NCI-H1417 treated with DMSO at 0.1 percent for 48 hours (cell line): ENCODE measurements at places on chromosomes 2 and 18.

DNA sequence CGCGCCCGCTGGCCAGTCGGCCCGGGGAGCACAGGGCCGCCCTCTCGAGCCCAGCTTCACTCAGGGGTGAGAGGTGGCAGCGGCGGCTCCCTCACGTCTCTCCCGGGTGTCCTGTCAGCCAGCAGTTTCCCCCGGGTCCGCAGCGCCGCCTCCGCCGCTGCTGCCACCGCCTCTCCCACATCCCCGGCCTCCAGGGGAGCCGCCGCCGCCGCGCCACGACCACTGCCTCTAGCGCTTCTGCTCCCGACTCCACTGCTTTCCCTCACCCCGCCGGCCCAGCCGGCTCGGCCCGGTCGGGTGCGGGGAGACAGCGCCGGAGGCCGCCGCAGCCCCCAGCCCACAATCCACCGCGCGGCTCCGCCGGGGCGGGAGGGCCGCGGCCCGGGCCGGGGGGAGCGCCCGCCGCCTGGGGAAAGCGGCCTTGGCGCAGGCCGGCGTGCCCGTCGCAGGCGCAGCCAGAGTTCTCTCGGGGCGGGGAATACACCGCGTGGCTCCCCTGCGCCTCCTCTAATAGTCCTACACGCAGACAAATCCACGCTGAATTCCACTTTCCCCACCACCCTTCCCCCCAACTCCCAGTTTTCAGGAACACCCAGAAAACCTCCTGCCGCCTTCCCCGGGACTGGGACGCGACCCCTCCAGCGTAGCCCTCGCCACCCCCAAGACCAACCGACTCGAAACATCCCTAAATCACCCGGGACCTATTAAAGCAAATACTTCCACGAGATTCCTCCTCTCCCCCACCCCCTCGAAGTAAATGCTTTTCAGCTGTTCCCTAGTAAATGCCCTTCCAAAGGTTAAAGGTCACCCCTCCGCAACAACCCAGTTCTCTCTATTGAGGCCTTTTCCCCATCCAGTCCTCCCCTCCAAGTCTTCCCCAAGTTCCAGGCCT lies at the start of gene VPS54:
TSS of gene VPS54 (minus strand) at position 346 of the 892 bp plus-strand sequence. CDS start 35,429 bp downstream, outside the sequence.
- DNase-seq, result no peak

DNA sequence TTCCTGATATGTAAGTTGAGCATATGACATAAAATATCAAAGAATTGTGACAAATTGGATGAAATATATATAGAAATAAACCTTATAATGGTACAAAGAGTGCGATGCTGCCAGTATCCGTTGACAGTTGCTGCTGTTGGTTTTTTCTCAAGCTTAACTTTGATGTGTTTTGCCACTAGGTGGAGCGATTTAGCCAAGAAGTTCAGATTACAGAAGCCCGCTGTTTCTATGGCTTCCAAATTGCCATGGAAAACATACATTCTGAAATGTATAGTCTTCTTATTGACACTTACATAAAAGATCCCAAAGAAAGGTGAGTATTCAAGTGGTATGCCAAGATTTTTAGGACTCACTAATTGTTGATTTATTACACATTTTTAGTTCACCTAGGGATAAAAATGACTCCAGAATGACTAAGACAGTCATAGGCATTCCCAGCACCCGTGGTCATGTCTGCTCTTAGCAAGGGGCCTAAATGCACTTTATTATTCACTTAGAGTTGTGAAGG lies 2.1 kb downstream of the RRM2 start:
- DNase-seq, result peak; percentile 58

DNA sequence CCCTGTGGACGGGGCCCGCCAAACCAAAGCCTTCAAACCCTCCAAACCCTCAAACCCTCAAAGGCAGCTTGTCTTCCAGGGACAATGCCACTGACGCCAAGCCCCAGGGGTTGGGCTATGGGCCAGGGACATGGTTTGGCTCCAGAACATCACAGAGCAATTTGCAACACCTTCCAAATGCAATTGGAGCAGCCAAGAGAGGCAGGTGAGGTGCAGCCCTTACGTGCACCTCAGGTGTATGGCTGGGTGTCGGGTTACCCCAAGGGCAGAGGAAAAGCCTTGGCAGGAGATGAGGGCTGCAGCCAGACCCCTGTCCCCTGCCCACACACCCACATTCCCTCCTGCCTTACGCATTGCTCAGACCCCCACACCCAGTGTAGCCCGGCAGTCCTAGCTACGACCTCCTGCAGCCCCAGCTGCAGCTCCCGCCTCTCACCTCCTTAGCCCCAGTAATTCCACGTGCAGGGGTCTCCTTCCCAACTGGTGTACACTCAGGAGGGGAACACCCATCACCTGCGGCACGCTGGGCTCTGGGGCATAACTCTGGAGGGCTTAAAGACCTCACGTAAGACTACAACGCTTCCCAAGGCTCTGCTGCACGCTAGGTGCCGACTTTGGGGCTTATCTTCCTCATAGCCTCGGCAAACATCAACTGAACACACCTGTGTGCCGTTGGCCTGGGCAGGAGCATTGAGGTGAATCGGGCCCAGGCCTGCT lies 88.7 kb downstream of the TFCP2L1 start:
- DNase-seq, result no peak

DNA sequence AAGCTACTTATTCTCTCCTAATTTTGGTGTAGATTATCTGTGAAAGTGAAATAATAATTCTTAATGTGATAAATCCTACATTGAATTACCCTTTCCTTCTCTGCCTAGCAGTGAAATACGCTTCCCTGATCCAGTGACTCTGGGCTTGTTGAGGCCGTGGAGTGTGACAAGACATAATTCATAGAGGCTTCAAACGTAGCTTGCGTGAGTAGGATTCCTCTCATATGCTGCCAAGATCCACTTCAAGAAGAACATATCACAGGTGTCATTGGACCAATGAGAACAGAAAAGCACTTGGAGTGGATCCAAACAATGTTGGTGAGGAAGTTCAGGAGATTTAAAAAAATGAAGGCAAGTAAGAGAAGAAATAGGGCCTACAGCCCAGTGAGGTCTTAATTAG lies 221.3 kb upstream of the TMEFF2 start:
- DNase-seq, result no peak

DNA sequence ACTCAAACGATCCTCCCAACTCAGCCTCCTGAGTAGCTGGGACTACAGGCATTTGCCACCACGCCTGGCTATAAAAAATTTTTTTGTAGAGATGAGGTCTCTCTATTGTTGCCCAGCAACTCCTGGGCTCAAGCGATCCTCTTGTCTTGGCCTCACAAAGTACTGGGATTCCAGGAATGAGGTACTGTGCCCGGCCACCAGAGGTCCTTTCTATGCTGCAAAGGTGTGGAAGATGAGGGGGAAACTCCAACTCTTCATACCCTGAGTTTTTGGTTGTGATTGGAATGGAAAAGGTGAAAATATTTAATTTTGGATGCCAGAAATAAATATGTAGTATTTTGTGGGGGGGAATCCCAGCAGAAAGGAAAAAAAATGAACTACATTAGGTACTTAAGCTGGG lies 36.0 kb downstream of the MRPL33 start:
- DNase-seq, result no peak

DNA sequence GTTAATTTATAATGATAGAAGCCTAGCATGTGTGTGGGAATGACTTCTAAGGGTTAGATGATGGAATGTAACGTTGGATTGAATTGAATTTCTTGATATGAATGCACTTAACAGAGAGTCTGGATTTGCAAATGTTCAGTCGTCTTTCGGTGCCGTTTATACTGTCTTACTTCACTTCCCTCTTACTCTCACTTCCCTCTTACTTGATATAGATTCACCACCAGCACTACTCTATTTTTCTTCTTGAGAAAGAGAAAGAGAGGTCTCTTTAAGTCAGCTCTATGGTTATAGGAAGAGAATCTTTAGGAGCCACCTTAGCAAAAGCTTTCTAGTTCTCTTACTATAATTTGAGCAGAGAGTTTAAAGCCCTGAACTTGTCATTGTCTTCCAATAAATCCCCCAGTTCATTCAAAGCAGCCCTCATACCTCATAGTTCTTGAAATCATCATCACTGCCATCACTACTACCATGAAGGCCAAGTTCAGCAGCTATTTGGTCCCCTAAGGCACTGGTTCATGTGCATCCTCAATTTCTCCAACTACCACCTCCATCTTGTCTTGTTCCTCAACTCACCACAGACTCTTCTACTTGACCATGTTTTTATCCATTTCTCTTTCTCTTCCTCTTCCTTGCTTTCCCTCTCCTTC lies 501.7 kb upstream of the TCF4 start:
- DNase-seq, result no peak

GRCh38 chr2:156182132-156182531 lies 150.4 kb downstream of the NR4A2 start:
- peak; percentile 48 for DNase-seq

DNA sequence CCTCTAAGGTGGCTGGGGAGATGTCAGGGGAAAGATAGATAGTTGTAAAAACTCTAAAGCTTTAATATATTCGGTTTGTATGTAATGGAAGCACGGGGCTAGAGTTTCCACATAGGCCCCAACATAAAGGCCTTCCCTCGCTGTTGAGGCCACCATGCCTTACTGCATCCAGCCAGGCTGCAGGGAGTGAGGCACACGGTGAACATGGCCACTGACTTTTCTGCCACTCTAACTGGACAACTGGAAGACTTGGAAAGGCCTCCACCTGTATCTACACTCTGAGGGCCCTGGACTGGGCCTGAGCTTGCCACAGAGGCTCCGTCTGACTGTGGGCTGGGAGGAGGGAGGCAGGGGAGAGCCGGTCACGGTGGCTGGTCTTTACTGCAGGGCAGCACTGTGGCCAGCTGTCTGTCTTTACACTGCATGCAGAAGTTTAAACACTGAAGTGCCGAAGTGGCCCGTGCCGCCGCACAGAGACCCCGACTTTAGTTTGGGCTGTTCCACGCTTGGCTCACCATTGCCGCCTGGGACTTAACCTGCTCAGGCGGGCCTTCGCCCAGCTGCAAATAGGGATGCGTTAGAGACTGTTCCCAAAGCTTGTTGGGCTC lies 66.7 kb downstream of the EMILIN2 start:
- no peak for DNase-seq

DNA sequence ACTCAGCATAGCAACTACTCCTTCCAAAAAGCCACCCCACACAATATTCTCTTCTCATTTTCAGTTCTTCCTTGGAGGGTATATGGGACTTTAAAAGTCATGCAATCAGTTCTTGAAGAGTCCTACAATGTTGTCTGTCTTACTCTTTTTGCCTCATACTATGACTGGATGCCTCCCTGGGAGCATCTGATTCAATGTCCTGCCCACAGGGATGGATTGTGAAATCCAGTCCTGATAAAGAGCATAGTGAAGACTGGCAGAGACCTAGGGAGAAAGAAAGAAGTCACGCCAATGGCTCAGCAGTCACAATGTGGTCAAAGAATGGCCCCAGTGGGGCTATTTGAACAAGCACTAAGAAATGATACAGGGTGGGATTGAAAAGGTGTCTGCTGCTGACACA lies 155.1 kb upstream of the SERPINE2 start:
- no peak for DNase-seq

DNA sequence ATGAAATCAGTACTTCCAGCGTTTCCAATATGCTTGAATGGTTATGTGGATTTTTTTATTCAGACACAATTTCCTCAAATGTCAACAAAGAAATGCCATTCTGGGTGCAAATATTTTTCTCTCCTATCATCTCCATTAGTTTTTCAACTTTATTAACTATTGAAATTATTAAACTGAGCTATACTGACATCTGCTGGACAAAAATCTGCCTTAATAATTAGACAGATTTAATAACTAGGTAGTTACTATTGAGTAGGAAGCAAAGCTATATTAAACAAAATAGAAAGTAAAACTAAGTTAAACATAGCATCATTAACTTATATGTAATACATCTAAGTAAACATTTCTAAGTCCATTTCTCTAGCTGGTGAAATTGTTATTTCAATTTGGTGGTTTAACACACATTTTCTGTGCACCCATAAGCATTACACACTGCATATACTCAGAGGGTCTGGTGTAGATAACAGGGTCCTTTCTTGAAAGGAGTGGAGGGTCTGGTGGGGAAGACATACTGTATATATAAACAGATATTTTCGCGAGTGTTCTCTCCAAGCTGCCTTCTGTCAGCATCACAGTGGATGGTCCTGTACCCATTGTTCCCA lies 77.0 kb downstream of the LANCL1 start:
- DNase-seq, result peak; percentile 14

GRCh38 chr18:36349552-36349951 lies 52.0 kb downstream of the FHOD3 start:
- DNase-seq, result no peak

DNA sequence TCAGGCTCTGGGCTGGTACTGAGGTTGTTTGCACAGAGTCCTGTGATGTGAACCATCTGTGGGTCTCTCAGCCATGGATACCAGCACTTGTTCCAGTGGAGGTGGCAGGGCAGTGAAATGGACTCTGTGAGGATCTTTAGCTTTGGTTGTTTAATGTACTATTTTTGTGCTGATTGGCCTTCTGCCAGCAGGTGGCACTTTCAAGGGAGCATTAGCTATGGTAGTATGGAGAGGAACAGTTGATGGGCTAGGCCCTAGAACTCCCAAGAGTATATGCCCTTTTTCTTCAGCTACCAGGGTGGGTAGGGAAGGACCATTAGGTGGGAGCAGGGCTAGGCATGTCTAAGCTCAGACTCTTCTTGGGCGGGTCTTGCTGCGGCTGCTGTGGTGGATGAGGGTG lies 257.0 kb upstream of the GYPC start:
- DNase-seq, result no peak

DNA sequence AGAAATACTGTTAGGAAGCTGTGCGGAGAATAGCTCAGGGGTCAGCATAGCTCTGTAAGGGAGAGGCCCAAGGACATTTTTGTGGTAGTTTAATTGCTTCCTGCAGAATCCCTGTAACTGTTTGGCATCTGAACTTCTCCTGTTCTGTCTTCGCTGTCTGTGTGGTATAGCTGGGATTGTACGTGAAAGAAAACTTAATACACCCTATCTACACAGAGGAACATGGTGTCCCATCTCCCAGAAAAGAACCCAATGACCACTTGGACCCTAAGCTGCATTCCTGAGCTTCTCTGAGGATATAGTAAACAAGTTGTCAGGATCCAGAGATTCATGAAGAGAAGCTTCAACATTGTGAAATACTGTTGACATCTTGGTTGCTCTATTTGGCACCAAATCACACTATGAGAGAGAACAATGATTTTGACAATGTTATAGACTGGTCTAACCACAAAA lies 81.3 kb downstream of the CDC42EP3 start:
- DNase-seq, result no peak

GRCh38 chr2:218257390-218257981 lies 3.3 kb upstream of the GPBAR1 start:
- no peak for DNase-seq

DNA sequence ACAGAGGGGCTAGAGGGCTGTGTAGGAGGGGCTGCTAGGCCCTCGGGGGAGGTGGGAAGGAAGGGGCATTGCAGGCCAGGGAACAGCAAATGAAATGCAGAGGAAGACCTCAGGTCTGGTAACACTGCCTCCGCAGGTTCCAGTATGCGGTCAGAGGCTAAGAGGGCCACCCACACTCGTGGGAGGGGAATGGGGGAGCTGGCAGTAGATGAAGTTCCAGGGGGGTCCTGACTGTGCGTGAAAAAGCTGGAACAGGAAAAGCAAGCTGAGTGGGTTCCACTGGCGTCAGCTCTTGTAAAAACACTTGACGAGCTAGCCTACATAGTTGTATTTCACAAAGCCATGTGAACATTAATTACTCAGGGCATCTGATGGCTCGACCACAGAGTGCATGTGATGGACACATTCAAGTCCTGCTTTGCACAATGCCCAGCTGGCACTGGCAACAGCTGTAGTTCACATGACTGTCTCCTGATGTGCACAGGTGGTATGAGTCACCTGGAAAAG lies 29.0 kb upstream of the PTPN4 start:
- DNase-seq, result no peak
